Activated CD4-positive, alpha-beta T cell treated with anti-CD3 and anti-CD28 coated beads for 36 hours (primary cell): ENCODE measurements at places on chromosomes 6 and 20. TPM values are rescaled to one million over a fixed set of nuclear protein-coding genes. Genes with fewer than 3 reads are reported as not detected.

The BNIP5 gene
- not detected for total RNA-seq

The ADAT2 gene
- total RNA-seq = 23.6 TPM

DNA sequence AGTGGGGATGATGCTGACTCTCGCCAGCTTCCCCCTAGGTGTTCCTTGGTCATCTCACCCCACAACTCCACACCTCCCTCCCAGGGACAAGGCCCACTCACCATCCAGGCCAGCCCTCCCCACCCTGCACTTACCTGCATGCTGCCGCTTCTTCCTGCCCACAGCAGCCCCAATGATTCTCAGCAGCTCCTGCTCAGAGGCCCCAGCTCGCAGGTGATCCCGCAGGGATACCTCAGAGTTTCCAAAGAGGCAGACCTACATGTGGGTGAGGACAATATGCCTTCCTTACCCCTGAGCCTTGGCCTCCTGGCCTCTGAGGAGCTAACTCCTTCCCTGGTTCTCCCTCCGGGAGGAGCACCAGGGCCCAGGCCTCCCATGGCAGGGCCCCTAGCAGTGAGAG, 24.6 kb downstream of the MOCS1 start:
- no peaks in the 10 kb centered on the region for H3K36me3 ChIP-seq
- H3K4me1 ChIP-seq = no peaks in the 10 kb centered on the region
- H3K27ac ChIP-seq = no peak overlapping the region
- DNase-seq = no peak

The SOX4 gene
- total RNA-seq = 2.3 TPM

The NPEPL1 gene
- 13.6 TPM for total RNA-seq

- H3K27ac ChIP-seq = no peak overlapping the region
- peaks cover 70% of the 10 kb centered on the region for H3K4me1 ChIP-seq
- peak overlapping the region; percentile 2 for H3K4me3 ChIP-seq
- no peaks in the 10 kb centered on the region for H3K36me3 ChIP-seq
Measured at GRCh38 chr6:137492289-137493217, 1.6 kb downstream of the OLIG3 start.

The BMP5 gene
- total RNA-seq = not detected

DNA sequence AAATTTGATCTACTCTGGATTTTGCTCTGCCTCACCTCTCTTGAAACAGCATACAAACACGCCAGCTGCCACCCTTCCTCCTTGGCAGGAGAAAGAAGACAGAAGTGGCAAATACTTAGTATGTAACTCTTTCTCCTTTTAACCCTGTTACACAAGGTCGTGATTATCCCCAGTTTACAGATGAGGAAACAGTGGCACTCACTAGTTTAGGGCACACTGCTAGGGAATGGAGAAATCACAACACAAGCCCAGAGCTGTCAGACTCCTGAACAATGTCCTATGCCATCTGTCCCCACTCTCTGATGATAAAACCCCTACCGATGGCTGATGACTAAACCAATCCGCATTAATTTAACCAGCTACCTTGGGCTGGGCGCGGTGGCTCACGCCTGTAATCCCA, 79.7 kb downstream of the FGD2 start:
- no peak overlapping the region for H3K4me3 ChIP-seq
- H3K36me3 ChIP-seq = no peaks in the 10 kb centered on the region
- DNase-seq = no peak
- H3K4me1 ChIP-seq = no peaks in the 10 kb centered on the region
- peaks cover 2% of the 10 kb centered on the region for H3K27me3 ChIP-seq

DNA sequence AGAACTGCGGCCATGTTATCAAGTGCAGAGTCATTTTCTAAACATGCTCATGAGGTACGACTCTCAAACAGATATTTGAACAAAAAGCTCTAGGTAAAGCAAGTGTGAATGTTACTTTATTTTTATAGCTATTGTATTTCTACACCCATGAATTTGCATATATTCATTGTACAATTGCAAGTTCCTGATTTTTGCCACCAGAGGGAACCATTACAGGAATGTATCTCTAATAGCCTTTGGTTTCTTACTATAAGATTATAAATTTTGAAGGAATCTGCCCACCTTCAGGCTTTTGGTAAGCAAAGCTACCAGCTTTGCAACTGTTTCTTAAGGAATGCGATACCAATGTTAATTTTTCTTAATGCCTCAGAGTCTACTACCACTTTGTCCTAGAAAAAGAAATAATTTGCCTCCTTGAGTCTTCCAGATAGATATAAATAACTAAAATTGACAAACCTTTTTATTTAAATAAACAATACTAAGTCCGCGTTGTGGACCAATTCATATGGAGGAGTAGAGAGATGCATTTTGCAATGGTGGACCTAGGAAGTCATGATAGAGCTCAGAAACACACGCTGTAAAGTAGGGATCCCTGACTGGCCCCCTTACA, 125.4 kb upstream of the SAMD5 start:
- no peaks in the 10 kb centered on the region for H3K27me3 ChIP-seq
- H3K27ac ChIP-seq = no peak overlapping the region
- peaks cover 38% of the 10 kb centered on the region for H3K36me3 ChIP-seq
- DNase-seq = no peak
- no peak overlapping the region for H3K4me3 ChIP-seq

DNA sequence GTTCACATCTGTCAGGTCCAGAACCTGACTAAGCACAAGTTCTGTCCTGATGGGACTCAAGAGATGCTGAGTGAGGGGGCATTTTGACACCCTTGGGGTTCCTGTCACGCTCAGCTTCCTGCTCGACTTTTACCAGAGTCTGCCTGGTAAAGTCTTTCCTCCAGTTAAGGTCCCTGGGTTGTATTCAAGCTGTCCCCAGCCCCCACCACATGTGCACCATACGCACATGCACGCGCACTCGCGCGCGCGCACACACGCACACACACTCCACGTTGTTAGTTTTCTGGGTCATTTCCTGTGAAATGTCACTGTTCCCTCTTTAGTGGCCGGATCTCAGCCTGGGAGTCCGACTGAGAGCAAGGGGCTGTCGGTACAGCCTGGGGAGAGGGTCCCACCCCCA, 166.1 kb downstream of the GMPR start:
- peaks cover 6% of the 10 kb centered on the region for H3K36me3 ChIP-seq
- no peak overlapping the region for H3K4me3 ChIP-seq
- no peak overlapping the region for H3K27ac ChIP-seq
- H3K27me3 ChIP-seq = no peaks in the 10 kb centered on the region
- no peak for DNase-seq
- H3K4me1 ChIP-seq = peaks cover 19% of the 10 kb centered on the region

The TMC2 gene
- not detected for total RNA-seq

GRCh38 chr20:57710841-57711240, 1.0 kb upstream of the PMEPA1 start:
- H3K27me3 ChIP-seq = peaks cover 6% of the 10 kb centered on the region
- H3K27ac ChIP-seq = no peak overlapping the region
- peaks cover 20% of the 10 kb centered on the region for H3K4me1 ChIP-seq
- H3K4me3 ChIP-seq = peak overlapping the region; percentile 75

DNA sequence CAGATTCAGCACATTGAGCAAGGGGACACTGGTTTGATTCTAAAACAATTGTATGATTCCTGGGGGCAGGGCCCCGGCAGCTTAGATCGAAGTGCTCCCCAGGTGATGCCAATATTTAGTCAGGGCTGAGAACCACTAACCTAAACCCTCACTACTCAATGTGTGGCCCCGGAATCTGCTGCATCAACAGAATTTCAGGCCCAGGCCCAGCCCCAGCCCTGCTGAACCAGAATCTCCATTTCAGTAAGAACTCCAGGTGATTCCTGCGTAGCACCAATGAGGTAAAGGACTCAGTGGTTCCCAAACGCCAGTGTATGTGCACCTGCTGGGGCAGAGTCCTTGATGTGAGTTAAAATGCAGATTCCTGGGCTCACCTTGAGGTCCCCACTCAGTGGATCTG, 152.8 kb upstream of the KCNG1 start:
- no peak overlapping the region for H3K27ac ChIP-seq
- DNase-seq = no peak
- H3K4me1 ChIP-seq = no peaks in the 10 kb centered on the region
- H3K4me3 ChIP-seq = no peak overlapping the region
- no peaks in the 10 kb centered on the region for H3K36me3 ChIP-seq

- H3K27me3 ChIP-seq = no peaks in the 10 kb centered on the region
- H3K4me1 ChIP-seq = no peaks in the 10 kb centered on the region
- H3K36me3 ChIP-seq = peaks cover 34% of the 10 kb centered on the region
Measured at GRCh38 chr6:131602781-131603312, 25.2 kb downstream of the MED23 start.

The ZNF334 gene
- total RNA-seq = 3.4 TPM

DNA sequence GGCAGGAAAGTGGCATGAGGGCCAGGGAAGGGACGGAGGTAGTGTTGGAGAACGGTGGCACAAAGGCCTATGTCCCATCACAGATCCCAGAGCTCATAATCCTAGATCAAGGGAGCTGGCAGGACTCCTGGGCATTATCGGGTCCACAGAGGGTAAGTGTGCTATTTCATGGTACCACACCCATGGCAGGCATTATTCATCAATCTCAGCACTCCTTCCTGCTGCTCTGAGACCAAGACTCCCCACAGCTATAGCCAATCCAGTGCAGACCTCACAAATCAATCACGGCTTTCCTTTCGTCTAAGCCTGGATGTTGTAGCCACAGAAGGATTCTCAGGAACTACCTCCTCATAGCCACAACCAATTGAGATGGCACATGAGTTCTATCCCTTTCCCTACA, 187.9 kb downstream of the PREX1 start:
- peaks cover 8% of the 10 kb centered on the region for H3K36me3 ChIP-seq
- H3K27ac ChIP-seq = no peak overlapping the region
- peaks cover 2% of the 10 kb centered on the region for H3K4me1 ChIP-seq
- no peak for DNase-seq
- H3K4me3 ChIP-seq = no peak overlapping the region

The NANP gene
- total RNA-seq = 6.1 TPM

DNA sequence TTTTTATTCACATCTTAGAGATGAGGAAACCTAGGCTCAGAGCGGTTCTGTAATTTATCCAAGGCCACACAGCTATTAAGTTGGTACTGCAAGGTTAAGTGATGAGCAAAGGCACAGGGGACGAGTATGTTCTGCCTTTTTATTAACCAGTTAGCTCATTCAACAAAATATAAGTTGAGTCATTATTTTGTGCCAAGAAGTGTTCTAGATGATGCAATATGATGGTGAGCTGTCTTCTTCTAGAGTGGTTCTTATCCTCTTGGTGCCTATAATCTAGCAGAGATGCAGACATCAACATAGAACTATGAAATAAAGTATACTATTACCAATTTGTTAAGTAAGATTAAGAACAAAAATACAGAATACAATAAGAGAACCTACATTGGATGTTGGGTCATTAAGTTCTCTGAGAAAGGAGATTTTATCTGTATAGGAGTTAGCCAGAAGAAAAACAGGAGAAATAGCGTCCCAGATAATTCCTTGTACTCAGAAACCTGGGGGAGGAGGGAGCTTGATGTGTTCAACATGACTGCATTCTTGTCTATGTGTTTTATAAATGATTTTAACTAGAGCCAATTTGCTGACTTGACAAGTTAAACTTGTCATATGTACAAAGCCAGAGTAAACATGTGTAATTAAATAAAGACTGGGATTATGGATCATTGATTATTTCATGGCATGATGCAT, 122.3 kb downstream of the TBXT start:
- H3K4me3 ChIP-seq = no peak overlapping the region
- no peaks in the 10 kb centered on the region for H3K4me1 ChIP-seq
- no peak for DNase-seq
- H3K27me3 ChIP-seq = peaks cover 8% of the 10 kb centered on the region
- H3K36me3 ChIP-seq = no peaks in the 10 kb centered on the region
